ENCODE measurements at places on chromosomes 2 and 18. TPM values are rescaled to one million over a fixed set of nuclear protein-coding genes. Genes with fewer than 3 reads are reported as not detected.

GRCh38 chr2:40455661-40456060 is 3.8 kb upstream of the SLC8A1 start:
- no peak for DNase-seq

GRCh38 chr2:101617188-101617587 is 80.3 kb upstream of the MAP4K4 start:
- DNase-seq: no peak

DNA sequence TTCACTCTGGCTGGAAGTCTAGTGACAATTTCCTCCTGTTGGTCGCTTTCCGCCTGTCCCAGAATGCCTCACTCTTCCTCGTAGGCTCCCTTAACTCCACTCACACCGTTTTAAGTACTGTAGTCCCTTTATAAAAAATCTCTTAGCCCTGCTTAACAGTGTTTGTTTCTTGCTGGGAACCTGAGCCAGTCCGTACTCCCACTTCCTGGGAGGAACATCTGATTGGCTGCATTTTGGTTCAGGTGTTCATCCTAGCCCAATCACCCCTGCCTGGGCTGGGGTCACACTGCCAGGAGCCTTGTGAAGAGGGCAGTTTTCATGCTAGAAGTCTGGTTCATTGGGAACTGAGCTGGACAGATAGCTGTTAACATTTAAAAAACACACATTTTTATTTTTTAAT is 25.6 kb upstream of the TOGARAM2 start:
- DNase-seq: no peak

Gene NYAP2
- polyA plus RNA-seq: not detected

Gene CFC1
- not detected for polyA plus RNA-seq

DNA sequence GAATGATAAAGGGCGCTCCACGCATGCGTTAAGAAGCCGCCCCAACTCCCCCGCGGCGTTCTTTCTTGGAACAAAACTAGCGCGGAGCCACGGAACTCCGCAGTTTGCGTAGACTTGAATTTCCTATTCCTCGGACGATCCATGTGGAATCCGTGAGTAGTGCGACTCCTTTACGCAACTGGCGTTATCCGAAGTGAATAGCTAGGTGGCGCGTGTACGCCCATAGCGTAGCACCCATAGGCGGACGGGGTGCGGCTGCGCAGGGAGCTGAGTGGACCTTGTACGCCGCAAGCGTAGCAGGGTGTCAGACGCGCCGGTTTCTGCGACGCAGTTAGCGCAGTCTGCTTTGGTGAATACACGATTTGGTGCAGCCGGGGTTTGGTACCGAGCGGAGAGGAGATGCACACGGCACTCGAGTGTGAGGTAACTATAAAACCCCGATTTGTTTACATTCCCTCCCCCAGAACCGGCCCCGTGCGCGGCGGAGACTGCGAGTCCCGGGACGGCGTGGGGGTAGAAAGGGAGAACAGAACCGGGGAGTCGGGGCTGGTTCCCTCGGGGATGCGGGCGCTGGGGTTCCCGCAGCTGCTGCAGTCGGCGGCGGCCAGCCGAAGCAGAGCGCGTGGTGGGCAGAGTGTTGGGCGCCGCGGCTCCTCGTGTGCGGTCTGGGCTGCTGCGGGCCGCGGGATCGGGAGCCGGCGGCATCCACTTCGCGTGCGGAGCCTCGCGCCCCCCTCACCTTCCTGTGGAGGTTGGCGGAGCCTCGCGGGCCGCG is at the start of gene SLC39A10:
Gene SLC39A10, plus strand, starts transcription at position 368 of the 775 bp plus-strand sequence. CDS start 22,817 bp downstream, outside the sequence.
- DNase-seq: peak; percentile 99

- peak; percentile 55 for DNase-seq
Observed at GRCh38 chr18:13218368-13218991, at the start of gene LDLRAD4. LDLRAD4 (plus strand) TSS chr18:13218760.

Gene MAIP1
- polyA plus RNA-seq: 30.2 TPM

DNA sequence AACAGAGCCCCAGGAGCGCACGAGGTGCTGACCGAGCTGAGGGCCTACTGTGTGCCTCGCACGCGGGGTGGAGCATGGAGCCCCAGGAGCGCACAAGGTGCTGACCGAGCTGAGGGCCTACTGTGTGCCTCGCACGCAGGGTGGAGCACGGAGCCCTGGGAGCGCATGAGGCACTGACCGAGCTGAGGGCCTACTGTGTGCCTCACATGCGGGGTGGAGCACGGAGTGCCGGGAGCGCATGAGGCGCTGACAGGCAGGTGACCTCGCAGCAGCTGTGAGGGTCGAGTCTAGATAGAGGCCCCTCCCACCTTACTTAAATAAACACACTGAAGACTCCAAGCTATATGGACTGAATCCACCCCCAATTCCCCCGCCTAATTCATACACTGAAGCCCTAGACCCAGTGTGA is 60.3 kb downstream of the EIPR1 start:
- DNase-seq: no peak

GRCh38 chr2:79041032-79041448 is 15.5 kb downstream of the REG3G start:
- DNase-seq: no peak

Gene PROKR1
- polyA plus RNA-seq: 0.45 TPM

DNA sequence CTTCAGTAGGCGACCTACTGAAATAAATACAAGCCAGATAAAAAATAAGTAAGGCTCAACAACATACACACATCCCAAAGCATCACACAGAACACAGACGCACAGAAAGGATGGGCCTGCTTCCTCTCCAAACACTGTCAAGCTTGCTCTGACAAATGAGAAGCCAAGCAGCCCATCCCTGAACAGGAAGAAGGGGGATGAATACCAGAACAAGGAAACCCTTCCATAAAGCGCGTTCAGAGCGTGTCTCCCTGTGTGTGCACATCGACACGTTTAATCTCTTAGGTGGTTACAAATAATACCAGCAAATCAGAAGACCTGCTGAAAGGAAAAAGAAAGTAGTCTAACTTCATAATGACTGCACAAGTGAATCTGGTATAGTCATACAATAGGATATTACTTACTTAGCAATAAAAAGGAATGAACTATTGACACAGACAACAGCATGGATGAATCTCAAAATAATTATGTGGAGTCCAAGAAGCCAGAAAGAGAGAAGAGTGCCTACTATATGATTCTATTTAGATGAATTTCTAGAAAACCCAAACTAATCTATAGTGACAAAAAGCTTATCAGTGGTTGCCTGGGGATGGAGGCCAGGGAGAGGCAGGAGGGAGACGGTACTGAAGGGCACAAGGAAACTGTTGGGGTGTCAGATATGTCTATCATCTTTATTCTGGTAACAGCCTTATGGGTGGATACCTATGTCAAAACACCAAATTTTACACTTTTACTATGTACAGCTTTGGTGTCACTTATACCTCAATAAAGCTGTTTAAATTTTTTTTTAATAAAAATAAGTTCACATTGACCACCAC is 26.8 kb downstream of the MBOAT2 start:
- DNase-seq: no peak

DNA sequence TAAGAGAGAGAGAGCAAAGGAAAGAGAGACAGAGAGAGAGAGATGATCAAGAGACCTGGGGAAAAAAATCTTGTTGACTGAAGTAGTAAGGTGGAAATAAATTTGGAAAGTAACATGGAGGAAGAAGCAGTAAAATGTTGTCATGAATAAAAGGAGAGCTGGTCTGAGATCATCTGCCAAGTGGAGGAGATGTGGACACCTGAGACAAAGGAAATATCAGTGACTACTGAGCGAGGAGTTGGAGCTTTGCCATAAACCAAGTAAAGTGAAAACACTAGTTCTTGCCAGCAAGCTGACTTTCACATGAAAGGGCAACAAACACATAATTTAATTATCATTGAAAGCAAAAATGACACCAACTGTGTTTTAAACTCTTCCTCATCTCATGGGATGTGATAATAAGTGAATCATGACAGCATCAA is 49.0 kb upstream of the DSG1 start:
- no peak for DNase-seq

All from left renal cortex interstitium (tissue), 4 donors.